ENCODE measurements at places on chromosomes 2 and 18. TPM values are rescaled to one million over a fixed set of nuclear protein-coding genes. Genes with fewer than 3 reads are reported as not detected.

IL1B gene
- not detected for total RNA-seq

DNA sequence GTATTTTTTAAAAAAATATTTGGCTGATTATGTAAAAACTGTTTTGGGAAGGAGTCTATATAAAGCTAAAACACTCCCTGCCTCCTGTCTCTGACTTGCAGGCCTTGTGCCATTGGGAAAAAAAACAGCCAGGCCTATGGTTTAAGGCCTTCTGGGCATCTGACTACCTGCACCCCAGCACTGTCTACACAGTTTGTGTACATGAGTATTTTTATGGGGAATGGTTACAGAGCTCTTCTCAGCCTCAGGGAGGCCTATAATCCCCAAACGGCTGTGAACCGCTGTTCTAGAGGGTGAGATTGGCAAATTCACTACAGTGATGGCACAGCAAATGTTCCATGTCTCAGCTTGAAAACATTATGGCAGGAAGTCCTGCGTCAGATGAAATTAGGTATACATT, 96.1 kb downstream of the LTBP1 start:
- DNase-seq = no peak

PLB1 gene
- 0.12 TPM for total RNA-seq

SLC23A3 gene
- total RNA-seq = 1.4 TPM

ALMS1 gene
- 55.3 TPM for total RNA-seq

FOXD4L1 gene
- total RNA-seq = not detected

UGT1A3 gene
- total RNA-seq = not detected

DNA sequence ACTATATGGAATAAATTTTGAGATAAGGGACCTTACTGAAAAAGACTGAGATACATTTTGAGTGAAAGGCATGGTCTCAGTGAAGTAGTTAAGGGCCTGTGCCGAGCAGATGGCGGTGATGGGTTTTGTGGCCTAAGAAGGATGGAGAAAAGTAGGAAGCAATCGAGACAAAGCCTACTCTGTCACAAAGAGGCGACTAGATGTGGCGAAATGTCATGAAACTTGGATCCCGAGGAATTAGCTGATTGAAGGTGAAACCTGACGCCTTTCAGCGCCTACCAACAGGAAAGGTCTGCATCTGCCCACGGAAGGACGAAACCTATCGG, 558 bp upstream of the CEP192 start:
- peak; percentile 79 for DNase-seq

DNA sequence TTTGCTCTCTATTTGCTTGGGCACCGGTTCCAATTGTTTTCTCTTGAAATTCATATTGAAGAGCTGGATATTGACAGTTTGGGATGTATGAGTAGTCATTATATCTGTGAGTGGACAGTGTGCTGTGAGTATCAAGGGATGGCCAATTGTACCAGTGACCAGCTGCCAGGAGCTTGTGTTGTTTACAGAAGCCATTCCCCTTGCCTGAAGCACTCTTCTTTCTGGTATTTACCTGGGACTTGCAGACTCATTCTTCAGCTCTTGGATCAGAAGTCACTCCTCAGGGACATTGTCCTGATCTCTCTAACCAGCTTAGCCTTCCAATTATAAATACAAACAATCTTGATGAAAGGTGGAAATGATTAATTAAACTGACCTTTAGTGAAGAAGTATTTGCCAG, 438.3 kb upstream of the LRATD1 start:
- DNase-seq = no peak

DNA sequence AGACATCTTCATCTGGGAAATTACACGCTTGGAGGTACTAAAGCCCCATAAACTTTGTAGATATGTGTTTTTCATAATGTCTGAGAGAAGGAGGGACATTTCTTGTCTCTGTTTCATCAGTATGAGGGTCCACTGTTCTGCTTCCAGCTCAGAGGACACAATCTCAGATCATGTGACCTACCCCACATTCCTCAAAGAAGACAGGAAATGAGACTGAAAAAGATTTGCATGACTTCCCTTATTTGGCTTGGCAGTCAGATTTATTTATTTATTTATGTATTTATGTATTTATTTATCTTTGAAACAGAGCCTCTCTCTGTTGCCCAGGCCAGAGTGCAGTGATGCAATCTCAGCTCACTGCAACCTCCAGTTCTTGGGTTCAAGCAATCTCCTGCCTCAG, 463.7 kb upstream of the RGPD4 start:
- DNase-seq = no peak

CYRIA gene
- total RNA-seq = 1.0 TPM

ZC3H15 gene
- 61.5 TPM for total RNA-seq

ACSL3 gene
- 80.6 TPM for total RNA-seq

- no peak for DNase-seq
Observed at GRCh38 chr2:187586011-187586641, 31.9 kb upstream of the TFPI start.

GRCh38 chr2:241351640-241352031, 4.4 kb upstream of the FARP2 start:
- DNase-seq = no peak

SH2D6 gene
- 0.07 TPM for total RNA-seq

DNA sequence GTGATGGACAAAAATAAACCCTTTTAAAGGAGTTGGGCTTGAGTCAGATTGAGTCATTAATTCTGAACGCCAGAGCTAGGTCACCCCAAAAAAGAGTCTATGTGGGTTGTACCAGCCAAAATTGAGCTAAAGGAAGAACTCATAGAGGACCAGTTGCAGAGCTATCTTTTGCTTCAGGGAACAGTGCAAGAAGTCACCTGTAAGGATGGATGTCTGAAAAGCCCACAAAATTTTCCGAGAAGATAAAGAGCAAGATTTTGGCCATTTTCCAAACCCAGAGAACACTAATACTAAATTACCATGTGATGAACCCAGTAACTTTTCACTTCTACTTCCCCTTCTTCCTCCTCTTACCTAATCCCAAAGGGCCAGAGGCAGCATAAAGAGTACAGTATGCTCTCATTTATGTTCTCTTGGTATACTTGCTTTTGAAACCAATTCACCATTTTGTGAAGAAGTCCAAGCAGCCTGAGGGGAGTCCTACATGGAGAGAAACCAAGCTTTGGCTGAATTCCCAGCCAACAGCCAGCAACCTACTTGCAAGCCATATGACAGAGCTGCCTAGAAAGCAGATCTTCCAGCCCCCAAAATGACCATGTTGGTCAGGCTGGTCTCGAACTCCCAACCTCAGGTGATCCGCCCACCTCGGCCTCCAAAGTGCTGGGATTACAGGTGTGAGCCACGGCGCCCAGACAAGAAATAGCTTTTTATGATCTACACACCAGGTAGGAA, 551.7 kb downstream of the SATB2 start:
- DNase-seq = no peak

PUS10 gene
- total RNA-seq = 10.4 TPM

AFTPH gene
- 26.3 TPM for total RNA-seq

LIPT1 gene
- total RNA-seq = 9.1 TPM

HDHD2 gene
- total RNA-seq = 54.4 TPM

- no peak for DNase-seq
Observed at GRCh38 chr2:43059183-43059897, 167.1 kb downstream of the ZFP36L2 start.

DNA sequence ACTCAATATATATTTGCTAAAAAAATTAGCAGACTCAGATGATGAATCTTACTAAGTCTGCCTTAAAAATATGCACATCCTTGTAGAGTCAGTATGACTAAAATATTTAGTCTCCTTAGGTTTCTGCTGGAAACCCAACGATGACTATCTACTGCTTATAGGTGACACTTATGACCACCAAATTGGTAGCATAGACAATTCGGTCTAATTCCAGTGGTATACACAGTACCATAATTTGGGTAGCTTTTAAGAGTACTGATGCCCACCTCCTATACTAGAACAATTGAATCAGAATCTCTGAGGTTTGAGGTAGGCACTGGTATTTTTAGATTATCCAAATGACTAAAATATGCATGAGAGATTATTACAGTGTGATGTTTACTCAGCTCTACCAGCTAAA, 740.8 kb upstream of the ZEB2 start:
- DNase-seq = no peak

DNA sequence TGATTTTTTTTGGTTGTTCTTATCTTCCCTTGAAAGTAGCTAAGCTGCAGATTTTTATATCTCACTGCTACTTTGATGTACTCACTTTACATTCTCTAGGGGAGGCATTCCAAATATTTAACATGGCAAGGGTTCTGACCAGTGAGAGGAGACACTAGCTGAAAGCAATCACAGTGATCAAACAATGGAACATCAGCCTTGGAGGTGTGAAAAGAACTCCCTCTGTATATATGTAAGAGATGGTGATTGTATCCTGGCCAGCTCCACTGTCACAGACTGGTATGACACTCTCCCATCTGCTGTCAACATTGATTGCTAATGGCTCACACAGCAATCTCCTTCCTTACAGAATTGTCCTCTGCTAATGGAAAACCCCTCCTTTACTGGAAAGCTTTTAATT, 291.7 kb upstream of the CDH19 start:
- no peak for DNase-seq

- no peak for DNase-seq
Observed at GRCh38 chr2:191927991-191928390, 81.1 kb upstream of the CAVIN2 start.

DNA sequence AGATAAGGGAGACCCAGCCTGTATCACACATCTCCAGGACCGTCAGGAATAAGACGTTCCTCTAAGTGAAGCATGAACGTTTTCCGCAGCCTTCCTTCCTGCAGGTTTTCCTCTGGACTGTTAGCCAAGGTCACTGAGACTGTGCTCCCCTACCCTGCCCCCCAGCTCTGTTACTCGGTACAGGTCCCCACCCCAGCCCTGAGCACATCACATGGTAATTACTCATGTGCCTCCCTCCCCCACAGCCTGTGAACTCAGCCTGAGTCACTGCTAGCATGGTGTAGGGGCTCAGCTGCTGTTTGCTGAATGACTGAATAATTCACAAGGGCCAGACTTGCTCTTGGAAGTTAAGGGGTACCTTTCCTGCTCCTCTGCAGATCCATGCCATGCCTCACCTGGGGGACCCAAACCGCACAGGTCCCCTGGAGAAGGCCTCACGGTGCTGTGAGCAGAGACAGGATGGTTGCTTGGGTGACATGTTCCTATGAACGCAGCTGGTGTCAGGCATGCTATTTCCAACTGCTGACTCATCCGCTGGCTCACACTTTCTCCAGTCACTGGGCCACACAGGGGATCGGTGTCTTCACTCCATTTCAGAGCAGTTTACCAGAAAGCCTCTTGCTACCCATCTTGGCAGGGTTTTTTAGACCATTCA, 88.2 kb downstream of the PLB1 start:
- DNase-seq = no peak

DNA sequence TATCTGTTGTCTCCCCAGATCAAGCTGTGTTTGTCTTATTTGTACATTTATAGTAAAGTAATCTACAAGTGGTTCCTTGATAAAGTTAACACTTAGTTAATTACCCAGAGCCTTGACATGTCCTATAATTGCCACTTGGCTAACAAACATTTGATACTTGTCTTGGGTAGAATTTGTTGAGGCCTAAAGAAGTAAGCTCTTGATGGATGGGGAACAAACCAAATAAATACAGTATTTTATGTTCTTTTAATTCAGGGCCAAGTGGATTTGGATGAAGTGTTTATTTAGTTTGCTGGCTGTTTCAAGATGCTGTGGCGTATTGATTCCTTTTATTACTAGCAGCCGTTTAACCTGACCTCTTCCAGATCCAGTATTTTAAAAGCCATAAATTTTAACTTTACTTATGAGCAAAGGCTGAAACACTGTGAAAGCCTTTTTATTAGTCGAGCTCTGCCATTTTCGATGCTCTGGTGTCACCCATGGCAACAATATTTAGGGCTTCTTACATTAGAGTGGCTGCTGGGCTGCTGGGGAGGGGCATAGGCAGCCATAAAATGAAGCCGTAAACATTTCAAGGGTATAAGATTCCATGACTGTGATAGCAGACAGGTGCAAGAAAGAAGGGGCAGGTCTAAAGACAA, 401.6 kb upstream of the NRP2 start:
- no peak for DNase-seq

DNA sequence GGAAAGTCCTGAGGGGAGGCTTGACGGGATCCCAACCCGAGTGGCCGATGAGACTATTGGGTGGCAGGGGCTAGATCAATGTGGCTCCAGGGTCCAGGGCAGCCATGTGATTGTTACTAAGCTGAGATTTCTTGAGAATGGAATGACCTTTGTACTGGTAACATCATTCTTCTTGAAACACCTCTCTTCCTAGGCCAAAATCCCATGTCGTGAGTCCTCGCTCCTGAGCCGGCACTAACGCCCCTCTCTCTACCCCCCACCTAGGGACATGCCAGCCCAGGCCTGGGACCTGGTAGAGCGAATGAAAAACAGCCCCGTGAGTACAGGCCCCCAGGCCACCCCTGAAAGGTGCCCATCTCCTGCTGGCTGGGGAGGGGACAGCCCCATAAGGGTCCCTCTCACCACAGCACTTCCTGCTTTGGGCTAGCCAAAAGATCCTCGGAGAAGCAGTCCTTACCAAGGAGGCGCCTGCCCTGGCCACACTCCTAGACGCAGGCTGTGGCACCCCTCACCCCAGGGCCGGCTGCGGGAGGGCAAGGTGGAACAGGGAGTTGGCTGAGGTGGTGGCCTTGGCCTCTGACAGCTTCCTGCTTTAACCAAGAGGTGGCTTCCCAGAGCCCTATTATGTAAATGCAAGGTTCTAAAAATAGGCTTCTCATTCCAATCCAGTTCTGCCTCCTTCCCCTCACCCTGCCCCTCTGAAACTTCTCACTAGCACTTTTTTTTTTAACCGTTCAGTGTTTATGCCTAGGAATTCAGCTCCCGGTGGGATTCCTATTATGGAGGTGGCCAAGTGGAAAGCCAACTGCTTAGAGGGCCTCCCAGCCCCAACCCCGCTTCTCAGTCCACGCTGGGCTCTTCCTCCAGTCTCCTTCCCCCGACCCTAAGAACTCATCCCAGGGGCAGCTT, 126.6 kb upstream of the PPP1CB start:
- DNase-seq = peak; percentile 38

DNA sequence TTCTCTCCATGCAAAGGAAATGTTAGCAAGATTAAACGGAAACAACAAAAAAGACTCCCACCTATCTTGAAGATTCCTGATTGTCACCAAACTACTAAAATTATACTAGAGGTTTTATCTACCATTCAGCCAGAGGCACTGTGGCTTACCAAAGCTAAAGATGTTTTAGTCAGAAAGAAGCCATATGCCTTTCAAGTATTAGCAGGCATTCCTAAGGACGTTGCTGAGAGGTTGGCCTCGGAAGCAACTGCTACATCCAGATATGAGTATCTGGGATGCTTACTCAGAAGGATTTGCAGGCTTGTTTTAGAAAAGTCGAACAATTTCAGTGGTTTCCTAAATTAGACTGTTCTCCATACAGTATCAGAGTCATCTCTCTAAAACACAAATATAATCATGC, 88.3 kb upstream of the UBE2E3 start:
- DNase-seq = no peak

MOGAT1 gene
- 2.0 TPM for total RNA-seq
